ENCODE measurements at places on chromosomes 3 and 15.

GRCh38 chr3:100104442-100104798 is 9.9 kb downstream of the FILIP1L start:
- DNase-seq: no peak

- DNase-seq: no peak
Measured at GRCh38 chr15:75673426-75674235, 25.9 kb downstream of the SNX33 start.

GRCh38 chr3:80983753-80984152 is 777.7 kb downstream of the GBE1 start:
- no peak for DNase-seq

- no peak for DNase-seq
Measured at GRCh38 chr15:48637639-48638038, 7.9 kb downstream of the FBN1 start.

- no peak for DNase-seq
Measured at GRCh38 chr3:137219801-137220445, 262.1 kb downstream of the IL20RB start.

Data from HuH-7.5 (cell line).